ENCODE measurements at places on chromosomes 6 and 20.

GRCh38 chr20:48724891-48725554, 102.8 kb downstream of the PREX1 start:
- DNase-seq: no peak

GRCh38 chr20:24462460-24463010, 6.9 kb upstream of the SYNDIG1 start:
- DNase-seq: no peak

DNA sequence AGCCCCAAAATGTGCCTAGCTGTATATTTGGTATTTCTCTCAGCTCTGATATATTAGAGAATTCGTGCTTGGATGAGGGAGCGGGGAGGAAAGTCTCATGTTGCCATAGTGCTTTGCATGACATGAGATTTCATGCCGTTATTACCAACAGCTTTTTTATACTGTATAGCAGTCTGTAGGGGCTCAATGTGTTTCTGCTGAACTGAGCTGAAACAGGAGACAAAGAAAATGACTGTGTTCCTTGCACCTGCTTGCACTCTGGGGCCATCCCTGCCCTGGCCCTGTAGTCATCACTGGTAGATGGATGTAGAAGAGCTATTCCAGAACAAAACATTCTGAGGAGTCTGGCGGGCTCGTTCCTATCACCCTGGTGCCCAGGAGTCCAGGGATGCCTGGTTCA, 128.0 kb upstream of the SASH1 start:
- DNase-seq: no peak

- no peak for DNase-seq
Measured at GRCh38 chr6:38320843-38321242, 318.9 kb downstream of the BTBD9 start.

DNA sequence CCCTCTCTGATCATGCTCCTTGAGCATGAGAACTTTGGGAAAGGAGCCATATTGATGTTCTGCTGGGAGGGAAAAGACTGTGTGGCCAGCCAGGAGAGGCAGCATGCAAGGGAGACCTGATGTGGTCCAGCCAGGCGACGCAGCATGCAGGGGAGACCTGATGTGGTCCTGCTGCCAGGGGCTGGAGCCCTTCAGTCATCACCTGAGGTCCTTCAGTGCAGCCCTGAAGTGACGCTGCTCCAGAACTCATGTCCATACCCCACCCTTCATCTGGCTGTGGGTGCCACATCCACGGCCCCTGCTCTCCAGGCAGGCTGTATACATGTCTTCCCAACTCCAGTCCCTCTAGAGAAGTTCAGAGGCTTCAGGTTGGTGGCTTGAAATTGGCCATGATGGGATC, 134.4 kb downstream of the ERMARD start:
- no peak for DNase-seq

- DNase-seq: no peak
Measured at GRCh38 chr6:129853996-129854711, 7.0 kb downstream of the TMEM244 start.

- no peak for DNase-seq
Measured at GRCh38 chr20:36613974-36614373, 8.4 kb downstream of the RAB5IF start.

DNA sequence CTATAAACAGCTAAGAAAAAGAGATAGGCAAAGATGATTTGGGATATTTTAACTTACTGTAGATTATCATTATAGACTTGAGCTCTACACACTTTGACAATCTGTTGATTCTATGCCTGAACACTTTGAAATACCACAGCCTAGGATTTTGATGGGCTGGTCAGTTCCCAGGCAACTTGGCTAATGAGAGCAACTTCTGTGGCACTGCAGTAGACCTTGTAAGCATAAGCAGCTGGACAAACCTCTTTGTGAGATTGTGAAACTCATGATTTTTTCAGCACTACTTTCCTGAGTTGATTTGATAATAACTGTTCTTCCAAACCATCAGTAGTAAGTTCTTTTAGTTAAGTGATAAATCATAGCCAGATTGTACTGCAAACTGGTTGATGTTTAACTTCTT, 27.1 kb upstream of the ELOVL5 start:
- DNase-seq: no peak

- no peak for DNase-seq
Measured at GRCh38 chr6:17226786-17227233, 54.4 kb upstream of the RBM24 start.

GRCh38 chr20:37534401-37535157, 6.9 kb upstream of the BLCAP start:
- peak; percentile 29 for DNase-seq

GRCh38 chr20:38812709-38813573, 7.4 kb downstream of the PPP1R16B start:
- no peak for DNase-seq

GRCh38 chr20:34084227-34084923, 27.7 kb downstream of the EIF2S2 start:
- no peak for DNase-seq

DNA sequence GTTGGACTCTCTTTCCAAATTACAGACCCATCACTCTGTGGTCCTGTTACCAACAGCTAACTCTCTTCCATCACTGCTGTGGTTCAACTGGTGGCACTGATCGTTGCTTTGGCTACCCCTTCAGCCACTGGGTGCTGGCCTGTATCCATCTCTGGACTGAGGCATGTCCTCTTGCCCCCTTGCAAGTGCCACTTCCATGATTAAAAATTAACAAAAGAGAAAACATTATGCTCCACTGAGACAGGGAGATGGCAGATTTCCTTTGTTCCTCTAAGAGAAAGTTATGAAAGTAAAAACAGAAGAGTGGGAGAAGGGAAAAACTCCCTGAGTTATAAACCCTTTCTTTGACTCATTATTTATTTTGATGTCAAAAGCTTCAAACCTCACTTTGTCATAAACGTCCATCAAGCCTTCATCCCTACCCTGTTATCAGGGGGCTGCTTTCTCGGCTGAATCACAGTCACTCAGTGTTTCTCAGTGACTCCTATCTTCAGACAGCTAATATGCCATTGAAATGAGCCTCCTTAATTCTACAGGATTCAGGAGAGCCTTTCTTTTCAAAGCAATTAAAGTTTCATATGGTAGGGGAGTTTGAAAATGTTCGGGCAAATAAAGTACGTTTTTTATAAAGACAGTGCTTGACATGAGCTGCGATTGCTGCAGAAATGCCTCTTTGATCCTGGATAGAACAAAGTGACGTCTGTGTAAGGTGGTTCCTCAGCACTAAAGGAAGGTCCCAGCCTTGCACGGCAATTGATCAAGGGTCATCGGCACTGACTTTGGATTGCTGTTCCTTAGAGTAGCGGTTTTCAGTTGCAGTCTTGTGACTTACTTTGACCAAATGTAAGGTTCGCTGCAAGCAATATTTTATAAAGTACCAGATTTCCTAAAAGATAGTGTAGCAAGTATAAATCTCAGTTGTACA, 49.9 kb upstream of the PBOV1 start:
- DNase-seq: no peak

- DNase-seq: no peak
Measured at GRCh38 chr6:46509981-46510510, 18.8 kb upstream of the RCAN2 start.

GRCh38 chr20:45887346-45887715, at the start of gene SPATA25:
Gene SPATA25, minus strand, starts transcription at chr20:45887622. Its CDS starts 32 bp downstream, at chr20:45887590.
- no peak for DNase-seq

GRCh38 chr6:31446481-31446880, 43.1 kb downstream of the MICA start:
- no peak for DNase-seq

- no peak for DNase-seq
Measured at GRCh38 chr6:141467881-141468280, 664.8 kb upstream of the GJE1 start.

- no peak for DNase-seq
Measured at GRCh38 chr20:34172926-34173325, 60.9 kb upstream of the EIF2S2 start.

GRCh38 chr6:100001915-100002388, 7.9 kb upstream of the MCHR2 start:
- DNase-seq: peak; percentile 20

- peak; percentile 25 for DNase-seq
Measured at GRCh38 chr6:2765896-2766766, 938 bp downstream of the WRNIP1 start.

DNA sequence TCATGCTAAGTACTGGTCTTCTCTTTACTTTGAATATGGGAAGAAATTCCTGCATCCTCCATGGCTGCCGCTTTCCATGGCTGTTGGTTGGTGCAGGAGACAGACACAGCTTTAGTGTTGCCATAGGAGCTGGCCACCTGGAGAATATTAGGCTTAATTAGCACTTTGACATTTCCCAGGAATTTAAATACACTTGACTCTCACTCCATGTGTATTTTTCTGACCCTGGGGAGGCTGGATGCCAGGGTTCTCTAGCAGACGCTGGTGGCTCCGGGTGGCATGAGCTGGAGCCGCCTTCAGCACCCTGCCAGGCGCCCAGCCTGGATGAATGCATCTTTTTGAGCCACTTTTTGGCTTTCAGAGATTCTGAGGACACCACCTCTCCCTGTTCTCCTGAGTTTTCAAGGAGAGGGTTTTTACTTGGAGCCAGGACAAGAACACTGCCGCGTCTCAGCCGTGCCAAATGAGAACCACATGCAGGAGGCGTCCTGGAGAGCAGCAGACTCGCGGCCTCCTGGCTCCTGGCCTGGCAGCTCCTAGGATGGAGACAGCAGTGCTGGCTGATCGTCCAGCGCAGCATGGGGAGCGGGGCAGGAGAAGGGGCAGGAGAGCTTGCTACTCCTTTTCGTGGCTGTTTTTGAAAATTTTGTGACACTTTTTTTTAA, 258.8 kb downstream of the SMOC2 start:
- DNase-seq: no peak

- no peak for DNase-seq
Measured at GRCh38 chr6:99979953-99980352, 14.1 kb downstream of the MCHR2 start.

GRCh38 chr6:111721753-111722154, 116.1 kb upstream of the TRAF3IP2 start:
- peak; percentile 41 for DNase-seq

GRCh38 chr6:42028234-42029061, 21.9 kb upstream of the TAF8 start:
- DNase-seq: peak; percentile 21

GRCh38 chr6:110410511-110410910, 4.9 kb downstream of the DDO start:
- no peak for DNase-seq

DNA sequence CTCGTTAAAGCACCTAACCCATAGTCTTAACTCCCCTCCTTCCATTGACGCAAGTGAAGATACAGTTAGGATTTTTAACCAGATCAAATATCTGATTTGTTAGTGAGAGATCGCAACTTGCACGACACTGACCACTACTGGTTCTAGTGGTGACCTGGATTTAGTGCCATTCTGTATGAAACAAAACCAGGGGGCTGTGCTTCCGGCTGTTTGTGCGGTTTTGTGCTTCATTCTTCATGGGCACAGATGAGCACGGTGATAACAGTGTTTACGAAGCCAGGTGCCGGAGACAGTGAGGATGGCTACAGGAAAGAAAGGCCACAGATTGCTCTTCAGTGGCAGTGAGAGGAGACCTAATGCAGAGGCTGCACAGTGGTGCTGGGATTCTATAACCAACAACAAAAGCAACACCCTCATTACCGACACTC, 75.5 kb downstream of the NOL4L start:
- DNase-seq: peak; percentile 67

DNA sequence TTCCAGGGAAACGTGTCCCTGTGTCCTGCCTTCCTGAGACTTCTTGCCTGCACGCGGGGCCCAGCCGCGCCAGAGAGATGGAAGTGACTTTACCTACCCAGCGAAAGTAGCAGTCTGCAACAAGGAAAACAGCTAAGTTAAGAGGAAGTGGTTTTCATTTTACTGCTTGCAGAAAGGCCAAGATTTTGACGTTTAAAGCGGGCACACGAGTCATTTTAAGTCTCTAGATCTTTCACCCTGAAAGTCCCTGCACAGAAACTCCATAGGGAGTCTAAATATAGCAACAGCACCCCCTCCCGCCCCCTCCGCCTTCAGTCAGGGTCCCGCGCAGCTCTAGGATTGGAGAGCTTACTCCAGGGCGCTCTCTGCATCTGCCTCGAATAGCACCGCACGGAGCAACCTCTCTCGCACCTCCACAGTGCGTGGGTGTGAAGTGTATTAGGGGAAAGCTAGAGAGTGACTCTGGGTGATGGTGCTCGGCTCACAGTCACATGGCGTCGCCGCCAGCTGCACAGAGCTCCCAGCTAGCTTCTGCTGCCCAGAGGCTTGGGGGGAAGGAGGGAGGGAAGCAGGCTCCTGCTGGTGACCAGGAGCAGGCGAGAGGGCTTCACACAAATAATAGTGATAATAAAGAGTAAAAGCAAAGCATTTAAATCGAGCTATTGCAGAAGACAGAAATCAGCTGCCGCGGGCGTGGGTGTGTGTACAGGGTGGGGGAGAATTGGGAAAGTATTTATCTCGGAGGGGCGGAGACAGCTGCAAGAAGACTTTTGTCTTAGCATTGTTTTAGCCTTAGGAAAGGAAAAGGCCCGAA, 1.8 kb upstream of the KCNQ5 start:
- peak; percentile 63 for DNase-seq

- DNase-seq: peak; percentile 70
Measured at GRCh38 chr6:42901538-42901957, 14.3 kb upstream of the PTCRA start.

- no peak for DNase-seq
Measured at GRCh38 chr6:147000545-147001488, 203.4 kb upstream of the STXBP5 start.

DNA sequence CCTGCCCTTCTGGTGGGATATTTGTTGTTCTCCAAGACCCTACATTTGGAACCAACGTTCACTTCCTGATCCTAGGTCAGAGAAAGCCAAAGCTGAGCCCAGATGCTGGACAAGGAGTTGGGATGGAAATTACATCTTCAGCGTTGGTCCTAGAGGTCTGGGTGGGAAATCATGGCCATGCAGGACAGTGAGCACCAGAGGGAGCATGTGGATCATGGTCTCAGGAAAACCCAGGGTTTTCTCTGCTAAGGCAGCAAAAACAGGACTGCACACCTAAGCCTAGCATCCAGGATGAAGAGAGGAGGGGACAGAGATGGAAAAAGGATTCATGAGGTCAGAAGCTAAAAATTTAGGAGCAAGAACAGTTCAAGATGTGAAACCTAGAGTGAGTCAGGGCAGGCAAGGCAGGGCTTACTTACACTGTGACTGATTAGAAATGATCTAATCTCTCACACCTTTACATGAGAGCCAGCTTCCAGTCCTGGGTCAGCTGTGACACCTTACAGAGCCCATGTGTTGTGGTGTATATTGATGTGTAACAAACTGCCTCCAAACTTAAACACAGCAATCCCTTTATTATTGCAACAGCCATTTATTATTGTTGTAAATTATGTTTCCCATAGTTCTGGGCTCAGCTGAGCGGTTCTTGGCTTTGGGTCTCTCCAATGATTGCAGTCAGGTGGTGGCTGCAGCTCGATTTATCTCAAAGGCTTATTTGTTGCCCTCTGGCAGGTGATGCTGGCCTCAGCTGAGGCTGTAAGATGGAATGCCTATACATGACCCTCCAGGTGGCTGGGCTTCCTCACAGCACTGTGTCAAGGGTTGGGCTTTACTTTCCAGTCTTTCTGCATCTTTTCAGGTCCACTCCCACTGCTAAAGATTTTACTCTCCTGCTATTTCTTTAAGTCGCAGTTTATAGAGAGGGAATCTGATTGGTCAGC, 6.5 kb downstream of the C20orf202 start:
- no peak for DNase-seq

Data from CD4-positive, alpha-beta T cell treated with Interferon gamma for 1 hour (primary cell).